ENCODE measurements at places on chromosomes 13 and 19.

DNA sequence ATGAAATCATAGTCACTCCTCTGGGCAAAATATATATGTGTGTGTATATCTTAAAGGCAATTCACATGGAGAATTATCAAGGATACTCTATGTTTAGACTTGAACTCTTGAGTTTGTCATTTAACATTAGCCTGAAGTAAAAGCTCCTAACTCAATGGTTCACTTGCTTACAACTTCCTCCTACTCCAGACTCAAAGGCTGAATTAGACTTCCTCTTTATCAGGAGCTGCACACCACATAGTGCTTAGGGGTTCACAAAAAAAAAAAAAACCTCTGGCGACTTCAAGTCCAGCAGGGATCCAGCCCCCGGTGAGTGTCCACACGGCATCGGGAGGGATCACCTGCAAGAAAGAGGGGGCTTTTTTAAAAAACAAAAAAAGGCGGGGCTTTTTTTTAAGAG is 68.2 kb upstream of the LSM14A start:
- DNase-seq: no peak

GRCh38 chr19:40716031-40716481 is 630 bp downstream of the COQ8B start:
- no peak for DNase-seq

DNA sequence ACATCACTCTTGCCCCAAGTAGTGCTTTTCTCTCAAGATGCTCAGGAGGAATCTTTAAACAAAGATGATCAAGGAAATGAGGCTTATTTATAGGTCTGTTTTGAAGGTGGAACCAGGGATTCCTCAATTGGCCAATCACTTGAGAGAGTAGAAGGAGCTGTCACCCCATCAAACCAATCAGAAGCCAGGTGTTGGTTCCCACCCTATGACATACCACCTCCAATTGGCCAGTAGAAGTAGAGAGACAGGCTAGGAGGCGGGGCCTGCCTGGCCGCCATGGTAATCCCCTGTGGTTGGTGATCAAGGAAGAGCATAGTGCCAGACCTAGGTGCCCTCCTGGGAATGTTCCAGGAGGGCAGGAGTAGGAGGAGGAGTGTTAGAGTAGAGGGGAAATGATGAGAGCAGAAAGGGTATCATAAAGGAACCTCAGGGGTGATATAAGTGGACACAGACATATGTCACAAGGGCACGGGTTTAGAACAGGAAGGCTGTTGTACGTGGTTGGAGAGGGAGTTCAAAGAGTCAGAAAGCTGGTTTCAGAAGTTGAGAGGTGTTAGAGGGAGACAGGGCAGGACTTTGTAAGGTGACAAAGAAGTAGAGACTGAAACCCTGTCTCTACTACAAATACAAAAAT is 10.5 kb downstream of the PMIS2 start:
- no peak for DNase-seq

GRCh38 chr19:41186971-41187883 is 5.8 kb upstream of the CYP2S1 start:
- no peak for DNase-seq

GRCh38 chr19:50975766-50976165 is 6.4 kb upstream of the KLK6 start:
- no peak for DNase-seq

- DNase-seq: no peak
Observed at GRCh38 chr13:23999424-23999823, 102.1 kb upstream of the C1QTNF9B start.

DNA sequence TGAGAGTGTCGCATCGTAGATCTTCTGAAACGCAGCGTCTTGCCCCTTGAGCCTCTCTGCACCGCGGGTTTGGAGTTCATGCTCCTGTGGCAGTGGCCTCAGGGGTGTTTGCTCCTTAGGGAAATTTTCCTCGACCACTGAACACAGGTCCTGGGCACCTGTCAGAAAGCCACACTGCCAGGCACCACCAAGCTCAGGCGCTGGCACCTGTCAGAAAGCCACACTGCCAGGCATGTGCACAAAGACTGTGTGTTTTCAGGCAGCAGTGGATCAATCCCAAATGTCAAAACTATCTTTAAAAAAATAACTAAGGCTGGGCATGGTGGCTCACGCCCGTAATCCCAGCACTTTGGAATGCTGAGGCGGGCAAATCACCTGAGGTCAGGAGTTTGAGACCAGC is 87.1 kb downstream of the ATP11A start:
- no peak for DNase-seq

- DNase-seq: no peak
Observed at GRCh38 chr13:110274687-110275086, 32.3 kb downstream of the COL4A1 start.

GRCh38 chr13:28820099-28821051 is at the start of gene MTUS2:
Gene MTUS2, plus strand, starts transcription at chr13:28820339.
- no peak for DNase-seq

- DNase-seq: no peak
Observed at GRCh38 chr13:96967248-96967745, 27.0 kb downstream of the OXGR1 start.

DNA sequence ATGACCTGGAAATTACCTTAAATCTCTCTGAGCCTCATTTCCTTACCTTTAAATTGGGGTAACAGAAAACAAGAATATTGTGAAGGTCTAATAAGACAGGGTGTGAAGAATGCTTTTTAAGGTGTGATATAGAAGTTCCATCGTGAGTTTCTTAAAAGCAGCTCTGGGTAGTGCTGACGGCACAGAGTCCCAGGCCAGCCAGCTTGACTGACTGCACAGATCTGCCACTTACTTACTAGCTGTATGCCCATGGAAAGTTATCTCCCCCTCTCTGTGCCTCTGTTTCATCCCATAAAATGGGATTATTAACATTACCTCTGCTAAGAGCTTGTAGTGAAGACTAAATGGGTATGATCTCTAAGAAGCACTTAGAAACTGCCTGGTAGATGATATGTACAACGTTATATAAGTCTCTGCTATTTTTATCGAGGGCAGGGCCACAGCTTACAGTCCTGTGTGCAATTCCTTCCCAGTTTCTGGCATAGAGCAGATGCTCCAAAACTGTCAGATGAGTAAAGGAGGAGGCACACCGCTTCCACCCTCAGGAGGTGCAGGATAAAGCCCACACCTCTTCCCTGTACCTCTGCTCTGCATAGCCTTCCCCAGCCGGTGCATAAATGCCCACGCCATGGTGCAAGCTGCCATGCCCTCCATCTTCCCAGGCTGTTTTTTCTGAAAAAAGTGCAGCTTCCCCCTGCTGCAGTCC is 99.6 kb downstream of the MBNL2 start:
- no peak for DNase-seq

GRCh38 chr19:43641333-43641732 is 1.7 kb upstream of the CADM4 start:
- no peak for DNase-seq
